ENCODE measurements at places on chromosomes 3 and 15.

- DNase-seq, result no peak
These were observed 12.3 kb upstream of the CLDN16 start for GRCh38 chr3:190375671-190376070.

- no peak for DNase-seq
These were observed 63.3 kb downstream of the KLHL6 start for GRCh38 chr3:183491923-183492848.

DNA sequence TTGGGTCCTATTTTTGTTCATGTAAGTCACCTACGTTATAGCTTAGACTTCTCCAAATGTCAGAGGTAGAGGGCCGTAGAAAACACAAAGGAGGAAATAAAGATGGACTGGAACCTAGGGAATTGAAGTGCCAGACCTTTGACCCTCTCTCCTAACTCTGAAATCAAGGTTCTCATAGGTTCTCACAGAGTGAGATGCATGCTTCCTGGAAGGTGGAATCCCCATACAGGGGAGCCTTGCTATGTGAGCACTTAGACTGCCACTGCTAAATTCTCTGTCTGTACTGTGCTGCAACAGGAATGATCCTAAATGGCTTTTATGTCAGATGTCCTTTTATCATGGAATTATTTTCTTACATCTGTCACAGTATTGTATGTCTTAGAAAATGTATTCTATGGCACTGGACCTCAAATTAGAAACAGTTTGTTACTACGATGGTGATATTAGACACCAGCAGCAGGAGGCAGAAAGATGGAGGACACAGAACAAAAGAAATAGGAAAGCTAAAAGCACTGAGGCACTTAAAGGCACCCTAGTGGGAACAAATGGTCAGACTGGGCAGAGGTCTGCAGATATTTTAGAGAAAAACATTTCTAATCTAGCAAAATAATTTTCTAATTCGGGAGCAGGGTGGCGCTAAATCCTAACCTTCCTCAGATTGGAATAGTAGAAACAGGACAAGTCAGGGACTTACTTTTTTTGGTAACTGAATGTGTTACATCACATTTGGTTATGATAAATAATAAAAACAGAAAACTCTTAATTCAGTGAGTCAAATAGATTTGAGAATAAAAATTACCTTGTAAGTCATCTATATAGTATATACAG is 60.2 kb upstream of the CDAN1 start:
- DNase-seq, result no peak

DNA sequence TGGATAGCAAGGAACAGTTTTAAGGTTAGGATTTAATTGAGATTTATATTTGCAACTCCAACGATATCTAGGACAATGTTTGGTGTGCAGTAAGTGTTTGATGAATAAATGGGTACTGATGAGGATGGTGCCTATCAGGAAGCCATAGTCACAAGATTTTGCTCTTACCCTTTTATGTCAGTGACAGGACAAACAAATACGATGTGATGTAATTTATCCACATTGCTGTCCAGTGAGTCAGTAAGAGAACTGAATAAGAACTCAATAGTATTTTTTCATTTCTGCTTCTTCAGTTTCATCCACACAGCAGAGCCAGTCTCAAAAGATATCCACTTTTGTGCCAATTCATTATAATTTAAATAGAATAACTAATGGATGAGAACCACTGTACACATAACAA is 18.5 kb downstream of the C3orf85 start:
- no peak for DNase-seq

DNA sequence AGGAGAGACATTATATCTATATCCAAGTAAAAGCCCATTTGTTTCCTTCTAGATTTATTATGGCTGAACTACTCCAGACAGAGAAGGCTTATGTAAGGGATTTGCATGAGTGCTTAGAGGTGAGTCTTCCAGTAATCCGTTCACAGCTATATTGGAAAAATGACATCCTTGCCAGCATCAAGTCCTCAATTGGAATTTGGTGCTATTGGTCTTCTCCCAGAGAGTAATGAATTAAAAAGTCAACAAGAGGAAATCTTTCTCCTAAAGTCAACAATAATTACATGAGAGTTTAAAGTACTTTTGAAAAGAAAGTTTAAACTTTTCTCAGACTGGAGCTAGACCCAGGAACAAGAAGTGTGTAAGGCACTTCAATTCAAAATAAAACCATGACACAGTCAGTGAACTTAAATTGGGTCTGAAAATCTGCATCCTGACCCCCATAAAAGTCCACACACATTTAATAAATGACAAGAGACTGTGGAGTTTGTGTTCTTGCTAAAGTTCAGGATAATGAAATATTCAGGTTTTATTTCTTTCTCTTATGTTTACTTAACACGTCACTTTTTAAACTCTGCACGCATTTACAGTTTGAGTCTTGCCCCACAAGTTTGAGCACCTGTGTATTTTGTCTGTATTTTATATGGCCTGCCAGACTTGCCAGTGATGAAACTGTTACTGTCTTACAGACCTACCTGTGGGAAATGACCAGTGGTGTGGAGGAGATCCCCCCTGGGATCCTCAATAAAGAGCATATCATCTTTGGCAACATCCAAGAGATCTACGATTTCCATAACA is 268.2 kb upstream of the UMPS start:
- DNase-seq, result no peak

- no peak for DNase-seq
These were observed 27.8 kb downstream of the STAC start for GRCh38 chr3:36408146-36408545.

GRCh38 chr3:74390121-74390877 is 224.2 kb downstream of the CNTN3 start:
- DNase-seq, result no peak

GRCh38 chr3:1551741-1552140 is 458.9 kb downstream of the CNTN6 start:
- no peak for DNase-seq

Measured in SIG-M5 (cell line).